HFF-Myc (cell line): ENCODE measurements at places on chromosomes 4 and X.

- no peak for DNase-seq
These were observed 152.7 kb downstream of the FHIP1A start for GRCh38 chr4:151561551-151562256.

DNA sequence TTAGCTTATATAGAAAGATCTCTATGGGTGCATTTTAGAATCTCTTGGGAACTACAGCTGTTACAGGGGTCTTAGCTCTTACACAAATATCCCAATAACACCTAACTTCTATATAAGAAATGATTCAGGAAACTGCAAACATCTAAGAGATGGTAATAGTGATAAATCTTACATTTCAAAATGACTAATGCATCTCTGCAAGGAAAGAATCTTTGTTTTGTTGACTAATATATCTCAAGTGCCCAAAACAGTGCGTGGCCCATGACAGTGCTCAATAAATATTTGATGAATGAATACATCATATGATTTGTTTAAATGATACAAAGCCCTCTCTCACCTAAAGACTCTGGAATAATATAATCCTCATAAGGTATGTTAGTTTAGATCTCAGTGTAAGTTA, 47.5 kb downstream of the CENPE start:
- DNase-seq = no peak

GRCh38 chrX:5876984-5877596, 351.6 kb downstream of the NLGN4X start:
- no peak for DNase-seq

GRCh38 chr4:161350946-161351345, 812.9 kb downstream of the FSTL5 start:
- DNase-seq = no peak

GRCh38 chrX:139739138-139739537, 31.2 kb upstream of the MCF2 start:
- DNase-seq = peak; percentile 15

DNA sequence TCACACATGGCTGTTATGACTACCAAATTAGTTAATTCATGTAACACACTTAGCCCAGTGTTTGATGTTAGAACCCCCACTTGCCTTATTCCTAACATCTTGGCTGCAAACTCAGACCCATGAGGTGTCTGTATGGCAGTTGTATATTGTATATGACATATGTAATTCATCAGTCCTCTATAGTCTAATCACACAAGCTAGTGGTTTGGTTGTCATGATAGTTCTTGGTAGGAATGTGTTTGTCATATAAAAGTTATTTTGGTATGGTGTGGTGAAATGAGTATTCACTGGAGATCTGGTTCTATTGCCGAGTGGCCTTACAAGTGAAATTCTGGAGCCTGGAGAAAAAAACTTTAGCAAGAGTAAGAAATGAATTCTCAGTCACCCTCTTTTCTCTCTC, 149.2 kb downstream of the AWAT2 start:
- no peak for DNase-seq

- DNase-seq = no peak
These were observed 1.8 kb downstream of the FTHL17 start for GRCh38 chrX:31070057-31070468.

GRCh38 chr4:186342582-186342981, 76.6 kb downstream of the F11 start:
- no peak for DNase-seq

DNA sequence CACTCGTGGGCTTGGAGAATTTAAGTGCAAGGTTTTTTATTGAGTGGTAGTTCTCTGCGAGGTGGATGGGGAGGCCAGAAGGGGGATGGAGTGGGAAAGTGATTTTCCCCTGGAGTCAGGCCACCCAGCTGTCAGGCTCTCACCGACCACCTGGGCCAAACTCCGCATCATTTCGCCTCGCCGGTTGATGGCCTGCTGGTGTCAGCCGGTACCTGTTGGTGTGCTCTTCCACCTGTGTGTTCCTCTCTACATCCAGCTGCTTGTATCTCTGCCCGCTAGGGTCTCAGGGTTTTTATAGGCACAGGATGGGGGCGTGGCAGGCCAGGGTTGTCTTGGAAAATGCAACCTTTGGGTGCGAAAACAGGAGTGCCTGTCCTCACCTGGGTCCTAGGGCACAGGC, 200.9 kb downstream of the DACH2 start:
- no peak for DNase-seq

GRCh38 chr4:52846502-52846901, 15.6 kb upstream of the RASL11B start:
- DNase-seq = no peak

GRCh38 chr4:2260344-2261109, 1.4 kb downstream of the MXD4 start:
- DNase-seq = no peak

GRCh38 chrX:74835566-74835965, 89.7 kb downstream of the NEXMIF start:
- DNase-seq = no peak

DNA sequence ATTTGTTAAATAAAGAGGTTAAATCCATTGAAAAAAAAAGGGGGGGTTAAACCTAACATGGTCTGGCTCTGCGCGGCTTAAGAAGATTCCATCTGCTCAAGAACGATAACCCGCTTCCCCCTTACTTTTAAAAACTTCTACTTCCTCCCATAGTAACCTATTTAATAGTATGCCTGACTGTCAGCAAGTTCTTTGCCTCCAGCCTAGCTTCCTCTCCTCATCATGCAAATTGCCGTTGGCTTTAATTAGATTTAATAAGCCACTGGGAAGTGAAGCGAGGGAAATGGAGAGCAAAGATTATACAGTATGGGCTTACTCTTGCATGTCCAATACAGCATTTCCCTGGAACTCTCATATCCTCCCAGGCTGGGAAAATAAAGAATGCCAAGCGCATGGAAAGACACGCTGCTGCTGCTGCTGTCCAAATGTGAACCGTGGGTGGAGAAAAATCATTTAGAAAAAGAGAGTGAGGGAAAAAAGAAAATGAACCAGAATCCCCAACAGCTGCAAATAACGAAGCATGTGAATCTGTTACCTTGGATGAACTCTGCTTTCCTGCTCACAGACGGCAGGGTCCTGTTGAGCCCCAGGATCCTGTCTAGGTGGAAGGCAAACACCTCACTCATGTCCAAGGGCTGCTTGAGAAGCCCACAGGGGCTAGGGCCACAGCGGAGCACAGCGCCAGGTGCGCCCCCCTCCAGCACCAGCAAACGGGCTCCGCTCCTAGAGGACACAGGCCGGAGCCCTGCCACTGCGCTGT, 2.7 kb downstream of the GASK1B start:
- no peak for DNase-seq

- no peak for DNase-seq
These were observed 66.3 kb downstream of the SMC1A start for GRCh38 chrX:53356186-53356585.

DNA sequence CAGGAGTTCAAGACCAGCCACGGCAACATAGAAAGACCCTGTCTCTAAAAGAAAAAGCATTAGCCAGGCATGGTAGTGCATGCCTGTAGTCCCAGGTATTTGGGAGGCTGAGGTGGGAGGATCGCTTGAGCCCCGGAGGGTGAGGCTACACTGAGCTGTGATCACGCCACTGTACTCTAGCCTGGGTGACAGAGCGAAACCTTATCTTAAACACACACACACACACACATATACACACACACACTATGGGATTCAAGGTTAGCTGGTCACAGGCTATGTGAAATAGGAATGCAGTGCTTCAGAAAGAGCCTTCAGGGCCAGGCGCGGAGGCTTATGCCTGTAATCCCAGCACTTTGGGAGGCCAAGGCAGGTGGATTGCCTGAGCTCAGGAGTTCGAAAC, 23.5 kb downstream of the NLGN3 start:
- no peak for DNase-seq

- DNase-seq = no peak
These were observed 111.6 kb upstream of the WDR17 start for GRCh38 chr4:175953960-175954521.

GRCh38 chrX:135697601-135698000, 15.8 kb upstream of the CT45A1 start:
- no peak for DNase-seq
